ENCODE measurements at places on chromosomes 4 and X. TPM values are rescaled to one million over a fixed set of nuclear protein-coding genes. Genes with fewer than 3 reads are reported as not detected.

GRCh38 chr4:37685161-37685822 is 884 bp downstream of the RELL1 start:
- peak overlapping the region; percentile 71 for H3K4me3 ChIP-seq
- peak overlapping the region; percentile 78 for H3K27ac ChIP-seq
- H3K27me3 ChIP-seq = no peaks in the 10 kb centered on the region
- no peaks in the 10 kb centered on the region for H3K4me1 ChIP-seq
- H3K36me3 ChIP-seq = no peaks in the 10 kb centered on the region
- DNase-seq = no peak

DNA sequence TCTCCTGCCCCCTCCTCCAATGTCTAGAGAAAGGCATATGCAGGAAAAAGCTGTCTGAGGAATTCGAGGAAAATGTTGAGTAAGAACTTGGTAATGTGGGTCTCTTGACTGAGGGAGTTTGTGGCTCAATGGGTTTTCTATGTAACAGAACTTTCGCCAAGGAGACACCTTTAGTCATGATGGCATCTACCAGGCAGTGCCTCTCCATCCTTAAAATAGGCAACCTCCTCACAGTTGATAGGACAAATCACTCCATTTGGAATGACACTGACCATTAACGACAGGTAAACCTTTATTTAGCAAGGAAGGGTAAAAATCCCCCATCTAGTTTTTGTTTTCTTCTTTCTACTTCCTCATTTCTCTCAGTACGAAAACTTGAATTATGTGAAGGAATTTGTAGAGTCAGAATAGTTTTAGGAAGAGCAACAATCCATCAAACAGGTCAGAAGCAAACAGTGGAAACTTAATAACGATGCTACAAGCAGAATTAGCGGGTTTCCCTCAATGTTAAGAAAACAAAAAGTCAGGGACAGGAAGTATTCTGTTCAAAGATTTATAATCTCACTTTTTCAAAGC is 2.7 kb downstream of the GSX2 start:
- no peak for DNase-seq
- H3K4me3 ChIP-seq = no peak overlapping the region
- no peaks in the 10 kb centered on the region for H3K36me3 ChIP-seq
- no peaks in the 10 kb centered on the region for H3K27me3 ChIP-seq
- H3K27ac ChIP-seq = no peak overlapping the region
- H3K4me1 ChIP-seq = no peaks in the 10 kb centered on the region

The DUSP9 gene
- total RNA-seq = not detected

GRCh38 chr4:147836807-147837206 is 104.9 kb downstream of the ARHGAP10 start:
- H3K27me3 ChIP-seq = no peaks in the 10 kb centered on the region
- H3K4me3 ChIP-seq = no peak overlapping the region
- peaks cover 6% of the 10 kb centered on the region for H3K4me1 ChIP-seq
- H3K27ac ChIP-seq = no peak overlapping the region
- no peak for DNase-seq

DNA sequence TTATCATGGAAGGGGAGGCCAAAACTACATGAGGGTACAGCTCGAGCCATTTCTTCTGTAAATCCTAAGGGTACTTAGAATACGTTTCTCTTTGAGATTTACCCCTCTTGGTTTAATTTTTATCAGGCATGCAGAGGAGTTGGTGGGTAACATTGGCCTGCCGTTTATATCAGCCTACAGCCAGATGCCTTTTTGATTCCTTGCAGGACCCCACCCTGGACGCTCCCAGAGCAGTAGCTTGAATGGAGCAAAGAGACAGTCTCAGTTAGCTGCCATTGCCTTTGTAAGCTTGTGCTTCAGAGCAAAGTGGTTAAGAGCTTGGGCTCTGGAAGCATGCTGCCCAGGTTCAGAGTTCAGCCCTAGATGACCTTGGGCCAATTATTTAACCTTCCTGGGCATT is 9.0 kb downstream of the DOCK11 start:
- H3K27me3 ChIP-seq = no peaks in the 10 kb centered on the region
- H3K4me1 ChIP-seq = peaks cover 2% of the 10 kb centered on the region

- no peaks in the 10 kb centered on the region for H3K4me1 ChIP-seq
- no peak overlapping the region for H3K27ac ChIP-seq
- peaks cover 2% of the 10 kb centered on the region for H3K27me3 ChIP-seq
- no peak overlapping the region for H3K4me3 ChIP-seq
- DNase-seq = no peak
Measured at GRCh38 chr4:12701384-12701783, 782.8 kb downstream of the RAB28 start.

The ETNPPL gene
- not detected for total RNA-seq

- H3K27ac ChIP-seq = no peak overlapping the region
- no peaks in the 10 kb centered on the region for H3K4me1 ChIP-seq
- H3K4me3 ChIP-seq = no peak overlapping the region
- DNase-seq = no peak
Measured at GRCh38 chr4:64584125-64584524, 174.9 kb upstream of the TECRL start.

DNA sequence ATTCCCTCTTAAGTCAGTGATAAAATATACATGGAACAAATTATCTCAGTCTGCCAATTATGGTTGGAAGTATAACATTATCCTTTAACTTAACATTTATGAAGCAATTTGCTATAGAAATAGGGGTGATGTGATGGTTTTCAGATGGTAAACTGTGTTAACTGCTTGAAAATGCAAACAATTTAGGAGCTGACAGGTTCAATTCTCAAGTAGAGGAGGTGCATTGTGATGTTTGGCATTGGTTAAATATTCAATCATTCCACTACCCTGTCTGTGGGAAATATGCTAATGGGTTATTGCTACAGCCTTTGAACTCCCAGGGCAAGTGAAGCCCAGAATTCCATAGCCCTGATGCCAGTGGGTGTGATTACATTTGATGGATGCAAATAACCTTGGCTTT is 243.4 kb upstream of the GK2 start:
- no peaks in the 10 kb centered on the region for H3K27me3 ChIP-seq
- peak overlapping the region; percentile 33 for H3K27ac ChIP-seq
- H3K4me3 ChIP-seq = no peak overlapping the region

GRCh38 chr4:76953956-76954355 is 4.4 kb downstream of the SEPTIN11 start:
- H3K4me1 ChIP-seq = peaks cover 2% of the 10 kb centered on the region
- H3K36me3 ChIP-seq = no peaks in the 10 kb centered on the region

- H3K27ac ChIP-seq = no peak overlapping the region
- no peaks in the 10 kb centered on the region for H3K27me3 ChIP-seq
Measured at GRCh38 chr4:168059251-168059650, 33.1 kb upstream of the ANXA10 start.

DNA sequence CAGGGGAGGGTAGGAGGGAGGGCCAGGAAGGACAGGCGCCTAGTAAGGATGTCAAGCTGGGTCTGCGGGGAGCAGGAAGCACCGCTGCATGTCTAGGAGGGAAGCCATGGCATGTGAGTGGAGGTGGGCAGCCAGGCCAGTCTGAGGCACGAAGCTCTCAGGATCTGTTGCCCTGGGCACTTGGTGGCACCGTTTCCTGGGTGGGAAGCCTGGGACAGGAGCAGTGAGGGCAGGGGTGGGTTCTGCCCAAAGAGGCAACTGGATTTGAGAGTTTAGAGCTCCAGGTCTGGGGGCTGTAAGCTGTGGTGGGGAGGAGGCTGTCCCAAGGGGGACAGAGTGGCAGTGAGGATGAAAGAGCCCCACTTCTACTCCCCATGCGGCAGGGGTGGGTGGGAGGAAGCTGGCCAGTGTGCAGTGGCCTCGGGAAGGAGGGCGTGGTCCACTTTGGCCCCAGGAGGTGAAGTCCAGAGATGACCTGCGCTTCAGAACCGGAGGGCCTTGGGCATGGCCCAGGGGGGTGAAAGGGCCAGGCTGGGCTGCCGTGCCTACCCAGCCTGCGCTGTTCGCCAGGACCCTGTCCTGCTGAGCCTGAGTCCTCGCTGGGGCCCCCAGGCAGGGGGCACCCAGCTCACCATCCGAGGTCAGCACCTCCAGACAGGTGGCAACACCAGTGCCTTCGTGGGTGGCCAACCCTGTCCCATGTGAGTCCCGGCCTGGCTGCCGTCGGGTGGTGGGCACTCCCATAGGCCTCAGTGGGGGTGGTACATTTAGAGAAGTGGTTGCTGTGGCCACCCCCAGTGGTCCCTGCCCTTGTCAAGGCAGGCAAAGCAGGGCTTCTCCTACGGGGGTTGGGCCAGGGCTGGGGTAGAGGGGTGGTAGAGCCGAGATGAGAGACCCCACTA is 8.3 kb upstream of the SRPK3 start:
- H3K36me3 ChIP-seq = no peaks in the 10 kb centered on the region
- H3K4me1 ChIP-seq = no peaks in the 10 kb centered on the region
- no peak overlapping the region for H3K27ac ChIP-seq
- no peak for DNase-seq
- no peaks in the 10 kb centered on the region for H3K27me3 ChIP-seq

GRCh38 chr4:54272051-54272450 is 43.0 kb downstream of the PDGFRA start:
- H3K4me3 ChIP-seq = no peak overlapping the region
- H3K36me3 ChIP-seq = peaks cover 11% of the 10 kb centered on the region
- no peak overlapping the region for H3K27ac ChIP-seq
- DNase-seq = no peak

GRCh38 chr4:138609943-138610350 is 367.8 kb upstream of the SLC7A11 start:
- no peaks in the 10 kb centered on the region for H3K36me3 ChIP-seq
- H3K4me1 ChIP-seq = peaks cover 3% of the 10 kb centered on the region
- peak overlapping the region; percentile 1 for H3K27ac ChIP-seq
- no peak overlapping the region for H3K4me3 ChIP-seq
- H3K27me3 ChIP-seq = no peaks in the 10 kb centered on the region
